ENCODE measurements at places on chromosomes 2 and 18.

- no peak for DNase-seq
These were observed 285.4 kb downstream of the NRXN1 start for GRCh38 chr2:50746526-50746925.

- no peak for DNase-seq
These were observed 67.8 kb upstream of the PARD3B start for GRCh38 chr2:204477358-204477950.

GRCh38 chr2:27887830-27888229, 2.4 kb downstream of the RBKS start:
- no peak for DNase-seq

GRCh38 chr18:11219571-11219970, 70.2 kb upstream of the PIEZO2 start:
- no peak for DNase-seq

DNA sequence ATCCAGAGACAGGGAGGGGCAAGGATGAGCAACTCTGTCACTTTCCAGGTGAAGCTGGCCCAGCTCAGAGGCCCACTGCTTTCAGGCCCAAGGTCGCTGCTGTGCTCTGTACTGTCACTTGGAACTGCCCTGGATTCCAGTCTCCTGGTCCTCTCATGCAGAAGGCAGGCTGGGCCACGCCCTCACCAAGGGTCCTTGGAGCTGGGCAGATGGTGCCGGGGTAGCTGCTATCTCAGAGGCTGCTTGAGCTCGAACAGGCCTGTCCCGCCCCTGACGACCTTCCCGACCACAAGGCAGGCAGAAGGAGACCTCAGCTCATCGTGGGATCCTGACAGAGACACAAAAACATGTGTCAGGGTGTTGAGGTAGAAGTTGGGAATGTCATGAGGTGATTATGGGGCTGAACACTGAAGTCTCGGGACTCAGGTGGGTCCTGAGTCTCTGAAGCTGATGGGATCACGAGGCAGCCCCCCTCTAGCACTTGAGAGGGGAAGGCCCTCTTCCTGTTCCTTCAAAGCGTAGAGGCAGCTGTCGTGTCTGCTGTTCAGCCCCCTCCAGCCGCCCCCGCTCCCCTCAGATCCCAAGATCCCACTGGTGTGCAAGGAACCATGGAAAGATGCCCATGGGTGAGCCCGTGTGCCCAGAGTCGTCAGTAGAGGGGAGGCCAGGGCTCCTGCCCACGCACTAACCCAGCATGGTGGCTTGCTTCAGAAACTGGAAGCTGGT, 78.3 kb downstream of the POLR1A start:
- DNase-seq = no peak

- no peak for DNase-seq
These were observed 35.7 kb downstream of the LYPD6 start for GRCh38 chr2:149365931-149366583.

- DNase-seq = no peak
These were observed 78.6 kb upstream of the CSRNP3 start for GRCh38 chr2:165390875-165391274.

- DNase-seq = no peak
These were observed 27.2 kb downstream of the SNED1 start for GRCh38 chr2:241025639-241026038.

- DNase-seq = no peak
These were observed 612.7 kb downstream of the EPHA4 start for GRCh38 chr2:220959391-220959802.

DNA sequence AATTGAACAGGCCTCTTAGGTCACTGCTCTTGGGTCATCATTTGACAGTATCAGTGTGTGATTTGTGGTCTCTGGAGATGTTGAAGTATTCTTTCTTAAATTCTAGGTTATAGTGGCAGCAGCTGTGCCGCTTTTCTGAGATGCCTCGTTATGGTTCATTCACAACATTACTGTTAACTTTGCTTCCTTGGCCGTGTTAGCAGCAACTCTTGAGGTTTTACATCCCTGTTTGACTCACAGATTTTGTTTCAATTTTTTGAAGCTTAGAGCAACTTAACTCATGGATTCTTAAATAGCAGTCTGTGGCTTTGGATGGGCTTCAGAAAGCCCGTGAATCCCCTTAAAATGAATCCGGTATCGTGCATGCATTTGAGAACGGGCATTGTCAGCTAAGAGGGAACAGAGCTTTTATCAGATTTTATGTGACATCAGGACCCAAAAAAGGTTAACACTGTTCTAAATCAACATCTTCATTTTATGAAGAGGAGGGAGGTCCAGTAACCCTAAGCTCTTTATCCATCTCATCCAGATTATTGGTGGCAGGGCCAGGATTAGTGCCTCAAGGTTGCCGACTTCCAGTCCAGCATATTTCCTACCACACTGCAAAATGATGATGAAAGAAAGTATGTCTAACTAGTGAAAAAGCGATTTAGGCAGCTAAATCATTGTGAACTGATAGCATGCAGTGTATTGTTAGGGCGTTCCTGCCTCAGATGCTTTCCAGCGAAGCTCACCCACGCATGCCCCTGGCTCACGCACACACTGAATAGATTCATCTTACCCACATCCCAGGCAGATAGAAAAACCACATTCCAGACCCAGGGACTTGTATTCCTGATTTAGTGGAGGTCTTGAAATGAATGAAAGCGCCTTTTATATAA, 5.1 kb downstream of the TRIB2 start:
- no peak for DNase-seq

DNA sequence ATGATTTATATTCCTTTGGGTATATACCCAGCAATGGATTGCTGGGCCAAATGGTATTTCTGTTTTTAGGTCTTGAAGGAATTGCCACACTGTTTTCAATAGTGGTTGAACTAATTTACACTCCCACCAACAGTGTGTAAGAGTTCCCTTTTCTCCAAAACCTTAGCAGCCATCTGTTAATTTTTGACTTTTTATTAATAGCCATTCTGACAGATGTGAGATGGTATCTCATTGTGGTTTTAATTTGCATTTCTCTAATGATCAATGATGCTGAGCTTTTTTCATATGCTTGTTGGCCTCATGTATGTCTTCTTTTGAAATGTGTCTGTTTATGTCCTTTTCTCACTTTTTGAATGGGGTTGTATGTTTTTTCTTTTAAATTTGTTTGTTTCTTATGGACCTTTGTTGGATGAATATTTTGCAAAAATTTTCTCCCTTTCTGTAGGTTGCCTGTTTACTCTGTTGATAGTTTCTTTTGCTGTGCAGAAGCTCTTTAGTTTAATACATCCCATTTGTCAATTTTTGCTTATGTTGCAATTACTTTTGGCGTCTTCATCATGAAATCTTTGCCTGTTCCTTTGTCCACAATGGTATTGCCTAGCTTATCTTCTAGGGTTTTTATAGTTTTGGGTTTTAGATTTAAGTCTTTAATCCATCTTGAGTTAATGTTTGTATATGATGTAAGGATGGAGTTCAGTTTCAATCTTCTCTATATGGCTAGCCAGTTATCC, 119.7 kb upstream of the XIRP2 start:
- no peak for DNase-seq

- no peak for DNase-seq
These were observed 135.5 kb upstream of the CREB1 start for GRCh38 chr2:207394203-207394781.

GRCh38 chr2:130825231-130825965, 11.3 kb upstream of the ARHGEF4 start:
- DNase-seq = no peak

GRCh38 chr2:232322560-232323327, 55.8 kb upstream of the ALPP start:
- no peak for DNase-seq

- DNase-seq = no peak
These were observed 162.7 kb downstream of the EIPR1 start for GRCh38 chr2:3214806-3215404.

GRCh38 chr18:11495441-11495840, 114.0 kb upstream of the SLC35G4 start:
- no peak for DNase-seq

- no peak for DNase-seq
These were observed 18.3 kb downstream of the COL4A3 start for GRCh38 chr2:227182765-227183164.

All from activated CD8-positive, alpha-beta memory T cell treated with anti-CD3 and anti-CD28 coated beads for 1 hour (primary cell).